ENCODE measurements at places on chromosomes 2 and 18.
A peak's percentile ranks its signal among the peaks of the same experiment; 100 is the strongest.

- no peak for DNase-seq
Measured at GRCh38 chr2:172100935-172101820, 1.5 kb downstream of the DLX2 start.

DNA sequence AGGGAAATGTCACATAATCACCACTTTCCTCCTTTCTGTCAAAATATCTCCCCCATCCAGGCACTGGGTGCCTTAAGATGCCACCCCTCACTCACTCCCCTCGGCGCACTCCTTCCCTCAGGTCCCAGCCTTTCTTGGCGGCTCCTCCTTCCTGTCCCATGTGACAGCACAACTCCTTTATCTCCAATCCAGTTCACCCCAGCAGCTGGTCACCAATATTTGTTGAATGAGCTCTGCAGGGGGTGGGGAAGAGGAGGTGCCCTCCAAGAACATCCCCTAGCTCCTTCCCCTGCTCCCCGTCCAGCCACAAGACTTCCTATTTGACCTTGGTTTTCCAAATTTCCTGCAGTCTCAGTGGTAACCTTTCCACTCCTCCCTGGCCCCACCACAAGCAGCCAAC is 31.6 kb upstream of the ID2 start:
- no peak for DNase-seq

DNA sequence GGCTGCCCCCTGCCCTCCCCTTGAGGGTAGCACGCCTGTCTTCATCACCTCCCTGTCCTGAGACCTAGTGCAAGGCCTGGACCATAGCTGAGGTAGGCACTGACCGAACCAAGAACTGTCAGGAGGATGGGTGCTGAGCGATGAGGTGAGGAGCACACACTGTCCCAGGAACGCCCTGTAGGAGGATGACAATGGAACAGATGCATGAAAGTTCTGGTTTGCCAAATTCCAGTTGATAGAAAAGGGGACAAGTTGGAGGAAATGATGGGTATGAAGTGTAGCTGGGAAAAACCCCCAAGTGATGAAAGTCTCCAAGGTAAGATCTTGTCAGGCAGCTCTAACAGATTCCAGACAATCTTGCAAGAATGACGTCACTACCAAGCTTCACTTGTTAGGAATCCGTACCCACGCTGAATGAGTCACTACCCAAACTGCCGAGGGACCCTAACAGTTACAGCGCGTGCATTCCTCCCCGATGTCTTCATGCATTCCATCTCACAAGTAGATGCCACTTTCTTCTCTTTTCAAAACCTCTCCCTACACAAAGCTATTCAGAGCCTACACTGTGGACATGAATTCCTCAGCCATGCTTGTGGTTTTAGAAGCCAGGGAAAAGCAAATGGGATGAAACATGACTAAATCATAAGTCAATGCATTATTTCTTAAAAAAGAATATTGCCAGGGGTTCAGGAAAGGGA is 27.6 kb downstream of the MRPL33 start:
- DNase-seq, result no peak

DNA sequence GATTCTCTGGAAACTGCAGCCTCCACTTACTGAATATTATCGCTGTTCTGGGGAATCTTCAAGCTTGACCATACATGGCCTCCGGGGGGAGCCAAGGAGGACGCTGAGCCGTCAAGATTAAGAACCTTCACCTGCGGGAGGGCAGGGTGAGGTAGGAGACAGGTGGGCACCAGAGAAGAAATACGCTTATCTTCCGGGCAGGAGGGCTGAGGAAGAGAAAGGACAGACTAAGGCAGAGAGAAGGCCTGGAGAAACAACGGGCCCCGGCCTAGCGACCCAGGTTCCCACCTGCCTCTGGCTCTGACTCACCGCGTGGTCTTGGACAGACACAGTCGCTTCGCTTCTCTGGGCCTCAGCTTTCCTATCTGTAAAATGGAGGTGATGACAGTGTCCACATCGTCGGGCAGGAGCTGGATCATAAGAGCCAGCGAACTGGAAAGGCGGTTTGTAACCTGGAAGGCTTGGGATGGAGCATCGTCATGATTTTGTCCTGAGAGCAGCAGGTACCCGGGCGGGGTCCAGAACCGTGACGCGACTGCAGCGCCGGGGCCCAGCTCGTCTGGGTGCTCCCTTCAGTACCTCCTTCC is 659 bp downstream of the ZNF142 start:
- peak; percentile 59 for DNase-seq

GRCh38 chr2:72001937-72002690 is 145.5 kb downstream of the CYP26B1 start:
- DNase-seq, result no peak

DNA sequence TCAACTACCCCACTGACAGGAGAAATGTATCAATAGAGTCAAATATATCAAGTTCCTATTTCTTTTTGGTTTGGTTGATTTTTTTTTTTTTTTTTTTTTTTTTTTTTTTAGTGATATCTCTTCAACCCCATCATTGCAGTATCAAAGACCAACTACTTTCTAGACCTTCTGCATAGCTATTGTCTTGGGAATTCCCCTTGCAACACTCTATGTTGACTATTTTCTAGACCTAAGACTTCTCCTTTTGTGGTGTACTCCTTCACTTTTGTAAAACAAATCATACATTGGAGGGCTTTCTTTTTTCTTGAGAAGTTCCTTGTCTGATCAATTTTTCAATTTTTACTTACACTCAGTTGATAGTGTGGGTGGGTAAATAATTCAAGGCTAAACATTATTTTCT is 46.5 kb upstream of the NR4A2 start:
- no peak for DNase-seq

DNA sequence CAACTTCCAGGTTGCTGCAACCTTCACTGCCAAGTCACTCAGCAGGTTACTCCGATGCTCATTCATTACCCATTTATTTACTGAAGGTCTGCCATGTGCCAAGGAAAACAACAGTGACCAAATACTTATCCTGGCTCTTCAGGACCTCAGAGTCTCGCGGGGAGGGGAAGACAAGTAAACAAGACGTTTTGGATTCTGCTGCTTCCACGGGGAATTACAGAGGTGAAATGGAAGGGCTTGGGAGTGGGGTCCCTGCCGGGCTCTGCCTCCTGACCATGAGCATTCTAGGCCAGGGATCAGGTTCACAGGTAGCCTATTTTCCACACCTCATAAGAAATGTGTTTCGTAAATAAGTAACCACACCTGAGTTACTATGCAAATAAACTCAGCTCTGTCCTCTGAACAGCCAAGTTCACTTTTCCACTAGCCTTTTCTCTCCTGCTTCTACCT is 68.1 kb downstream of the CLHC1 start:
- no peak for DNase-seq

DNA sequence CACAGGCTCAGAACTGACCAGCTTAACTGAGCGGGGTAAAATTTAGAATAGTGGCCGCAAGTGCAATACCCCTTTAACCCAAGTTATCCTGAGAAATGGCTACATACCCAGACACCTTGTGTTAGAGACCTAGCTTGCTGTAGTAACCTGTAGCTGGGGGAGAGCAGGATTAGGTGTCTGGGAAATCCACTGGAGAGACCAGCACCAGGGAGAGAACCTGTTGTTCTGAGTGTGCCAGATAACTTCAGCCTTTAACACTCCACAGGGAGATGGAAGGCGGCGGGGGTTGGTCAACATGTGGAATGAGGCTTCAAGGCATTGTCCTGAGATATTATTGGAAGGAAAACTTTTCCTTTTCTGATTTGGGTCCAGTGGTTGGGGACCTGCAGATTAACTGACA is 356.0 kb downstream of the PTPRM start:
- no peak for DNase-seq

- no peak for DNase-seq
Measured at GRCh38 chr2:158047156-158047611, 54.5 kb upstream of the UPP2 start.

DNA sequence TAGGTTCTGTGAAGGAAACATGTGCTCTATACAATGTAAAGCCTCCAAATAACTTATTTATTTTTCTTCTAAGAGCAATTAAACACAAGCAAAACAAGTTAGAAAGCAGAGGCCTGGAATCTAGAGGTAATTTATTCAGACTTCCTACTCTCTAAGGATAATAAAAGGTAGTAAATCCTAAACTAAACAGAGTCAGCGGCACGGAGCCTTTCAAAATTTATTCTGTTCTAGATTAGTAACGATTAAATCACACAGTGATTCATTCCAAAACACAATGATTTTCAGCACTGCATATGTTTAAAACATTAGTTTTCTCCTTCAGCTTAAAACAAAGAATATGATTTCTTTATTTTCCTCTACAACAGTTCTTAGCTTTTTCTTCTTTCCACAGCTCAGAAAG is 160.9 kb downstream of the FBXO15 start:
- DNase-seq, result no peak

GRCh38 chr2:219509780-219510511 is 4.3 kb upstream of the ASIC4 start:
- peak; percentile 87 for DNase-seq

DNA sequence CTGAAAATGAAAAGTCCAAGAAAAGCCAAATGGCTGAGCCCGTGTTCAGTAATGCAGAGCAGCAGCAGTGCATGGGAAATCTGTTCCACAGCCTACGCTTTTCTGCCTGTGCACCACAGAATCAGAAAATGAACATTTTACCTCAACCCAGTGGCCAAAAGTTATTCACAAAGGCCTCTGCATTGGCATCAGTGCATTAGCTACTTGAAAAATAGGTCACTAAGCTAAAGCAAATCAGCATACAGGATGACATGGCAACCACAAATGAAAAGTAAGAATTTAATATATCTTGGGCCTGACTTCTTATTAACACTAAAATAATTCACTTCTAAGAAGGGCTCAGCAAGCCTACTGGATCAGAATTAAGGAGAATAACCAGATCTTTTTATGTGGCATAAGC is 1145.3 kb upstream of the CHAC2 start:
- DNase-seq, result no peak

GRCh38 chr2:125405816-125406215 is 1250.1 kb upstream of the GYPC start:
- no peak for DNase-seq

DNA sequence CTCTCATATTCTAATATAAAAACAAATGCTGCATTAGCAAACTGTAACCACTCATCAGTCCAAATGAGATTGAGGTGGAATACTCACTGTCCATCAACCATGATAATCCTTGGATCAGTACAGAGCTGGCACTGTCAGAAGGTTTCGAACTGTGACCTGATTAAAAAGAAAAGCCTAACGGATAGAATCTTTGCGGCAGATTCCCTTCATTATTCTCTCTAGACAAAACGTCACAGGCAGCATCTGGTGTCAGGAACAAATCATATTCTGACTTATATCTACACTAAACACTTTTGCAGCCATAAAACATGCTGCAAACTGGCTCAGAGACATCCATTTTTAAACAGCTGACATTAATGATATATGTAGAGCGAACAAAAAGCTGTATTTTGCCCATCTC is 677.7 kb upstream of the NXPH2 start:
- DNase-seq, result no peak

DNA sequence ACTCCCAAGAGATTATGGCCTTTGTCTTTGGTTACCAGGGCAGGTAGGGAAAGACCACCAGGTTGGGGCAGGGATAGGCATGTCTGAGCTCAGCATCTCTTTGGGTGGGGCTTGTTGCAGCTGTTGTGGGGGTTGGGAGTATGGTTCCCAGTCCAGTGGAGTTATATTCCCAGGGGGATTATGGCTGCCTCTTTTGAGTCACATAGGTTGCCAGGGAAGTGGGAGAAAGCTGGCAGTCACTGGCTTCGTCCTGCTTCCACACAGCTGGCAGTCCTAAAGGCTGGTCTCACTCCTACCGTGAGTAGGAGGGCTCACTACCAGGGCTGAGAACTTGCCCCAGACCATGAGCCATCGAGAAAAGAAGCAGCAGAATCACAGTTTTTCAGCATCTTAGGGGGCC is 79.1 kb downstream of the LYPD6 start:
- peak; percentile 10 for DNase-seq

GRCh38 chr2:217993817-217994463 is 8.9 kb downstream of the TNS1 start:
- peak; percentile 32 for DNase-seq

- no peak for DNase-seq
Measured at GRCh38 chr2:54977149-54977548, 73.1 kb downstream of the RTN4 start.

- DNase-seq, result peak; percentile 11
Measured at GRCh38 chr18:63316612-63317555, 2.7 kb downstream of the BCL2 start.

DNA sequence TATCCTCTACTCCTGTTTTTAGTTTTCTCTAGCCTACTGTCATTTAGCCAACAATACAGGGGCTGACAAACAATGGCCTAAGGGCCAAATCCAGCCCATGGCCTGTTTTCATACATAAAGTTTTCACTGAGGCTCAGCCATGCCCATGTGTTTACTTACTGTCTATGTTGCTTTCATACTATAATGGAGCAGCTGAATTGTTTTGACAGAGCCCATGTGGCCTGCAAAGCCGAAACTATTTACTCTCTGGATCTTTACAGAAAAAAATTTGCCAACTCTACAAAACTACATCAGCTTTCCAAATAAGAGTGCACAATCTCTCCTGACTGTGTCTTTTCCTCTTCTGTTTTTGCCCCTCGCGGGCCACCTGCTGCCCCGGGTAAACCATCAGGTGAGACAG is 24.0 kb downstream of the LGALSL start:
- DNase-seq, result no peak

- DNase-seq, result no peak
Measured at GRCh38 chr2:232362174-232362900, 16.2 kb upstream of the ALPP start.

GRCh38 chr2:85611217-85611704 is 605 bp downstream of the C2orf68 start:
- no peak for DNase-seq

DNA sequence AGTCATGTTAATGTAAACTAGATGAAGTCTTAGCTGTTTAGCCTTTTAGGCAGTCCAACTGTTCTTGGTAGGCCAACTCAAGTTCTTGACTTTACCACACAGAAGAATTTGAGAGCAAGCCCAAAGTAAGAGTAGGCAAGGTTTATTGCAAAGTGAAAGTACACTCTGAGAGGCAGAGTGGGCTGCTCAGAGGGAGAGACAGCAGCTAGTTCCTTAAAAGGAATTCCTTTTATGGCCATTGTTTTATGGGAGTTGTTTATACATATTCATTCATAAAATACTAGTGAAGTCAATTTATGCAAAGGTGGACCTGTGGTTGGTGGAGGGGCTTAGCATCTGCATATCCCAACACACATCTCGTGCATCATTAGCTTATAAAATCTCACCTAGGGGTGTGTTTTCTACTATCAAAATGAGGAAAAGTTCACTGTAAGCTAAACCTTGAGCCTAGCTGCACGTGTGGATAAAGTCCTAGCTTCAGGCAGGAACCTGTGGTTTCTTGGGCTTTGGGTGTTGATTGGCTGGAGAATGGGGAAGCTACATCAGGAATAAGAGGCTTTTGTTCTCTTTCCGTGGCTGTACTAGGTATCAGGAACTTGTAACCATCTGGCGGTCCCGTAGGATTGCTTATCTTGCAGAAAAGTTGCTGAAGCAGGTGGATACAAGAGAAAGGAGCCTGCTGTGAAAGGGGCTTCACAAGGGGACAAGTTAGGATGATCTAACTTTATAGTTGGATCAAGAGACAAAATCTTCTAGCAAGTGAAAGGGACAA is 110.4 kb upstream of the GULP1 start:
- DNase-seq, result peak; percentile 28

Measured in NCI-H524 (cell line).